ENCODE measurements at places on chromosomes 5 and 9.

DNA sequence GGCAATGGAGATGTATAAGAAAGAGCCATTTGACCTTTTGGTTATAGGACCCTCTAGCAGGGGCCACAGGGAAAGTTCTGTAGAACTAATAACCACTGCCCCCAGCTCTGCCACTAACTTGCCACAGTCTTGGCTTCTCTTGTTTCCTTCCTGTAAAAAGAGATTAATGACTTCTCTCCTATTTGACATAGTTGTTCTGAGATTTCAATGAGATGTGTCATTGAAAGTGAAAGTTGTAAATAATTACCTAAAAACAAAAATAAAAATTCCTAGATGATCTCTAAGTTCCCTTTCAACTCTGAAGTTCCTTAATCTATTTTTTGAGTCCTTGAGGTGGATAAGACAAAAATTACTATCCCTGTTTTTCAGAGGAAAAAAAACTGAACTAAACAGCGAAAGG, 1.4 kb upstream of the KIF12 start:
- DNase-seq: no peak

GRCh38 chr5:73763300-73764032, 137.5 kb downstream of the ARHGEF28 start:
- DNase-seq: no peak

DNA sequence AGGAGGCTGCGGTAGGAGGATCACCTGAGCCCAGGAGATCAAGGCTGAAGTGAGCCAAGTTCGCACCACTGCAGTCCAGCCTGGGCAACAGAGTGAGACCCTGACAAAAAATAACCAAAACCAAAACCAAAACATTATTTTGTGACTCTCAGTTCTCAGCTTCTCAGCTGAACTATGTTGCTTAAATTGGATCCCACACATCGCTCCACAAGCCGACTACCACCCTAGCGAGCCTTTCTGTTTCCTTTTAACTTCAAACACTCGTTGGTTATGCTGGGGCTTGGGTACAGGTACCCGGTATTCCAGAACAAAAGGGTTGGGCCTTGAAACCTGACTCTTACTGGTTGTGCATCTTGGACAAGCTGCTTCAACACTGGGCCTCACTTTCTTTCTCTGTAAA, 3.8 kb upstream of the PTGS1 start:
- no peak for DNase-seq

GRCh38 chr9:136854842-136855460, 2.8 kb downstream of the MAMDC4 start:
- no peak for DNase-seq

- DNase-seq: no peak
Measured at GRCh38 chr9:87569008-87569509, 71.4 kb downstream of the DAPK1 start.

DNA sequence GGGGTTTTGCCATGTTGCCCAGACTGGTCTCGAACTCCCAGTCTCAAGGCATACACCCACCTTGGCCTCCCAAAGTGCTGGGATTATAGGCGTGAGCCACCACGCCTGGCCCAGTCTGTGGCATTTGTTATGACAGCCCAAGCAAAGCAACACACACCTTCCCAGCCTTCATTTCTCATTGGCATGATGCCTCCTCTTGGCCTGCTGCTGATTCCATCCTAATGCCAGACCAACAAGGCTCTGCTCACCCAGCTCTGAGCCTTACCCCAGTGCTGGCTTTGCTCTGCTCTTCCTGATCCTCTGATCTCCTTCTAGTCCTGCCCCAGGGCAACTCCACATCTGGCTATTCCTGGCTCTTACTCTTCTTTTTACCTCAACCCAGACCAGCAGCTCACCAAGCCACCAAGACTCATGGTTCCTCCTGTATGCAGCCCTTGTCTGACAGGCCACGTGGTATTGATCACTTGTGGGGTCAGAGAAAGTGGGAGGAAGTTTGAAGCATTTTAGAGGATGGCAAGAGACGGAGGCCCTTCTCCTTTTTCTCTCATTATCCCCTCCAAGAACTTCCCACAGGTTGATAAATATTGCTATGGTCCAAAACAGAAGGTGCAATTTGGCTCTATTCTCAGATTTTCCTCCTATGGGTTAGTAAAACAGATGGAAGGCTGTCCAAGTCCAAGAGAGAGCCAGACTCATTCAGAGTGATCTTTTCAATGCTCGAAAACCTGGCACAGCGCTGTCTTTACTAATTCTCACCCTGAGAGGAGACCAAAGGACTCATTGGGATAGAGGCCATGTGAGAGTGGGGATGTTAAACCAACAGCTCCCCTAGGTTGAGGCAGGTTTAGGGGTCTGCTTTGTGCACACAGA, 958 bp downstream of the CD180 start:
- DNase-seq: no peak

GRCh38 chr5:117982691-117983090, 1005.7 kb downstream of the DTWD2 start:
- DNase-seq: no peak

DNA sequence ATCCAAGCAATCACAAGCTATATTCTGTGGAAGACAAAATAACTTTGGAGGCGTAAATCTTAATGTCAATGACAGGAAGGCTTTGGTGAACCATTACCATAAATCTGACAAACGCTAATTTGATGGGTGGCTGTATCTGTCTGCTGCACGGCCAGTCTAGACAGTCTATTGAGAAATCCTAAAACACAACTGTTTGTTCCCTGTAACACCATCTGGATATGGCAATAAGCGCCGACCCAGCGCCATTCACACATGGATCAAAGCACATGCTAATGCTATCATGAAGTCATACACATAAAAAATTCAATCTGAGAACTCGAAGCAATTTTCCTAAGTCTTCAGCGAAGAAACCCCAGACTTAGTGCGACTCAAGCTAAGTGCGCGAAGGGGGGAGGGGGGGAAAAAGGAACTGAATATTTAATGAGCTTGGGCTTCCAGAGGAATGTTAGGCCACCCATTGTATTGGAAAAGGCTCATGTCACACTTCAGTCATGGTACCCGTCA, 95.1 kb downstream of the ARL15 start:
- no peak for DNase-seq

DNA sequence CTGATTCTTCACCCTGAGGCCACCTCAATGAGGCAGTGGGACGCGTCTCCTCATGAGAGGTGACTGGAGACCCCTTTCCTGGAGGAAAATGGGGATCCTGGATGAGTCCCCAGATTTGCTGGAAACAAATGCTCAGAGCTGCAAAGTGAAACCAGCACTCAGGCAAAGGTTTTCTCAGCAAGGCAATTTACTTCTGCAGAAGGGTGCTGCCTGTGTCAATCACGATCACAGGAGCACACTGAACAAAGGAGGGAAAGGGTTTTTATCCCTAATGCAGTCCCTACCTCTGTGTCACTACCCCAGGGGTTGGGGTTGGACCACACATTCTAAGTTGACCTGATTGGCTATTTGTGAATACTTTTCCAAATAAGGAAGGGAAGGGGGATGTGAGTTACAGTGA, 69.9 kb upstream of the CDK20 start:
- DNase-seq: no peak

GRCh38 chr9:137242269-137243203, 1.4 kb downstream of the TUBB4B start:
- no peak for DNase-seq

DNA sequence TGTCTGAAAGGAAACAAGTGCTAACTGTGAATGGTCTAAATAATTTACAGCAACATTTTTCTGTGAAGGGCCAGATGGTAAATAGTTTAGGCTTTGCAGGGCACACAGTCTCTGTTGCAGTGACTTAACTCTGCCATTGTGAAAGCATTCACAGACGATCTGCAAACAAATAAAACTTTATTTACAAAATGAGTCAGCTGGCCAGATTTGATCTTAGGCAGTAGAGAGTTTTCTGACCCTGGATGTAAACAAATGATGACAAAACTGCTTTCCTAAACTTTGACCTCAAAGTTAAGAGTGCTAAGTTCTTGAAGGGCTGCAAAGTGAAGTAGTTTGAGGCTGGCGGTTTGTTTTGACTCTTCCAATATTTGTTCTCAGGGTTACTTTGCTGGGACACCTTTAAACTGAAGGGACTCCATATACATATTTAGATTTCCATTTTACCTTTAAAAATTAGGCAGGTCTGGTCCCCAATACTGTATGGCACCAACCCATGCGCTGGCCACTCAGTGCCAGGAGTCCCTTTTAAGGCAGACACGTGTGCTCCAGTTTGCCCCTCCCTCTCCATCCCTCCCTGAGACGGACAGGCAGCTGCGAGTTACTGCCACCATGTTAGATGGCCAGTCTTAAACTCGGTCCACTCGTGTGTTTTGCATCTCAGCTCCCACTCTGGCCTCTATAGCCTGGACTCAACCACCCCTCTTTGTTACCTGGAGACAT, 4.0 kb upstream of the ADAMTS16 start:
- DNase-seq: no peak

GRCh38 chr9:128113526-128114325, 13.8 kb downstream of the PTGES2 start:
- DNase-seq: no peak

DNA sequence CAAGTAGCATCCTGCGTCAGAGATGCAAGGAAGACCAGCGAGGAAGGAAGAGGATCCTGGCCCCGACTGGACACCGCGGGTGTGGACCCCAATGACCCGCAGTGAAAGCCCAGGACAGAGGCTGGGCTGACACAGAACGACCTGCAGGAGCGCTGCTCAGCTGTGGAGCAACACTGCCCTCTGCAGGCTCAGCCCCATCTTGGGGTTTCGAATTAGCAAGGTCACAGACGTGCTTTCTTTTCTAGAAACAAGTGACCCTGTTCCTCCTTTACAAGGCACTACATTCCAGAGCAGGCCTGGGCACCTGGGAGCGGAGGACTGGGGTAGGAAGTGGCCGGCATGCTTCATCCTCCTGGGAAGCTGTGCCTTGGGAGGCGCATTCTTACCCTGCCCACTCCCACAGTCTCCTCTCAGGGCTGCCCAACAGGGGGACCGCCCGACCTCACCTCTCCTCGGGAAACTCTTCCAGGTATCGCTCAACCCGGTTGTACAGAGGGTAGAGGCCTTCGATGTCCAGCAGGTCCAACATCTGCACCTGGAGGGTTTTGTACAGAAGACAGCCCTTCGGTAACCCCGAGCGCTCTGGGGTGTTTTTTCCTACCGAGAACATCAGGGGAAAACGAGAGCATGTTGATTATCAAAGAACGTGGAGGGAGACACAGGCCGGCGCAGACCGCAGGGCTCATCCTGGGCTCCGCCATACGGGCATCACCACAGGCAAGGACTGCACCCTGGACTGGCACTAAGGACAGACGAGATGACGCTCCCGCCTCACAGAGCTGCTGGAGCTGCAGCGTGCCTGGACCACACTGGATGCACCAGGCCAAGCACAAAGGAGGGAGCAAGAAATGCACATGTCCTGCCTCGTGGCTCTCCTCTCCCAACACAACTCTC, 35.0 kb downstream of the IPPK start:
- DNase-seq: peak; percentile 52

DNA sequence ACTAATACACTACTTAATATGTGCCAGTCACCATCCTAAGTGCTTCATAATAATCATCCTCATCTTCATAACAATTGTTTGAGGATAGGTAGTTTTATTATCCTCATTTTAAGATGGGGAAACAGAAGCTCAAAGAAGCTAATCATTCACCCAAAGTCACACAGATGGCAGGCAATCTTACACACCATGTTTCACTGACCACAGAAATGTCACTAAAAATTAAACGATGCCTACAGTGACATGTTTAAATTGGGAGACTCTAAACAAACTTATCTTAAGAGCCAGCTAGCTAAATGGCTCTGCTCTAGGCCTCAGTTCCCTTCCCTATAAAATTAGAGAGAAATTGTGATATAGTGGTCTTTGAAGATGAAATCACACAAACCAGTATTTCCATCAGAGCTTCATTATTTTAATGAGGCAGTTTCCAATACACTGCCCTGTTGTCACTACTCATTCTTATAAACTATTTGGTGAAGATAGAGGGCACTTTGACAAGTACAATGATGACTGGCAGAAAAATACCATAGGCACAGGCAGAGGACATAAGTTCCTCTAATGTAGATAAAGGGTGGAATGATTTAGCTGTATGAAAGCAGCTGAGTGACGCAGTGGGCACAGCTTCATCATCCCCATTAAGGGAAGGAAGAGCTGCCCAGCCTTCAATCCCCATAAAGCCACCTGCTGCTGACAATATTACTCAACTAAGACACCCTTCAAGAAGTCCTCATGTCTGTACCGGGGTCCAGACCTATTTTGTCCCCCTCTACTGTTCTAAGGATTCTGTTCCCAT, 224.1 kb downstream of the ACTL7B start:
- DNase-seq: peak; percentile 11

GRCh38 chr9:36218411-36218901, 27.7 kb downstream of the CLTA start:
- DNase-seq: peak; percentile 21

DNA sequence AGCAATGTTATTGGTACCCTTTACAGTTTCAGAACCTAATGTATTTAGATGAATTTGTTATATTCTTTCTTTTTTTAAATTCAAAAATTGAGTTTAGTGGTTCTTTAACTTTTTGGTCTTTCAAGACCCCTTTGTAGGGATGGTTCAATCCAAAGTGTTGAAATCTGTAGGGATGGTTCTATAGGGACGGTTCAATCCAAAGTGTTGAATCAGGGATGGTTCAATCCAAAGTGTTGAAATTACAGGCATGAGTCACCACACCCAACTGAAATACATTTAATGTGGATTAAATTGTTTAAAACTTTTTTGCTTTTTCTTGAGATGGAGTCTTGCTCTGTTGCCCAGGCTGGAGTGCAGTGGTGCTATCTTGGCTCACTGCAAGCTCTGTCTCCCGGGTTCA, 30.6 kb downstream of the SNX2 start:
- no peak for DNase-seq

DNA sequence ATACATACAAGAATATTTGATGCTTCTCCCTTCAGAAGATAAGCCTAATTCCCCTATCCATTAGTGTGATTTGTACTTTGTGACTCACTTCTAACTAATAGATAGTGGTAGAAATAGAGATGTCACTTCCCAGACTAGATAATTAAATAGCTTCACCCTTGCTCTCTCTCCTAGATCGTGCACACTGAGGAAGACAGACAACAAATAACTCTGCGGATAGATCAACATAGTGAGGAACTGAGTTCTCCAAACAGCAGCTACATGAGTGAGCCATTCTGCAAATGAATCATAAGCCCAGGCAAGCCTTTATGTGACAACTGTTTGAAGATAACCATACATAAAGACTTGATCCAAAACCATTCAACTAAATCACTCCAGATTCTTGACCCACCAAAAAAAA, 1083.4 kb upstream of the C9orf72 start:
- no peak for DNase-seq
